ENCODE measurements at places on chromosomes 3 and 15.

GRCh38 chr3:172617976-172618375, 92.9 kb downstream of the NCEH1 start:
- DNase-seq, result no peak

DNA sequence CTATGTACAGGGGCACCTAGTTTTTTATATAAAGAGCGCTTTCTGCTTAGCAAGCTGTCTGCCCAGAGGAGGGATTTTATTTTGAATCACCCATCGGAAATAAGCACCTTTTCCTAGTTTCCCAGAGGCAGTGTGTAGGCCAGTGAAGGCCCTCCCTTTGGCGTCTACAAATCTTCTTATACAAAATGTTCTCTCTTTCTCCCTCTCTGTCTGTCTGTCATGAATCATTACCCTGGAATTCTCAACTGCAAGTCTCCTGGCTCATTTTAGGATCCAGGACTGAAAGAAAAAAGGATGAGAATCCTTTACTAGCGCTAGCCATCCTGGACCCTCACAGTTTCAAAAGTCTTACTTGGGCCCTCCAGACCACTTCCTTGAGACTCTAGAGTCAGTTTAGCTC, 728.1 kb downstream of the OTOL1 start:
- no peak for DNase-seq

DNA sequence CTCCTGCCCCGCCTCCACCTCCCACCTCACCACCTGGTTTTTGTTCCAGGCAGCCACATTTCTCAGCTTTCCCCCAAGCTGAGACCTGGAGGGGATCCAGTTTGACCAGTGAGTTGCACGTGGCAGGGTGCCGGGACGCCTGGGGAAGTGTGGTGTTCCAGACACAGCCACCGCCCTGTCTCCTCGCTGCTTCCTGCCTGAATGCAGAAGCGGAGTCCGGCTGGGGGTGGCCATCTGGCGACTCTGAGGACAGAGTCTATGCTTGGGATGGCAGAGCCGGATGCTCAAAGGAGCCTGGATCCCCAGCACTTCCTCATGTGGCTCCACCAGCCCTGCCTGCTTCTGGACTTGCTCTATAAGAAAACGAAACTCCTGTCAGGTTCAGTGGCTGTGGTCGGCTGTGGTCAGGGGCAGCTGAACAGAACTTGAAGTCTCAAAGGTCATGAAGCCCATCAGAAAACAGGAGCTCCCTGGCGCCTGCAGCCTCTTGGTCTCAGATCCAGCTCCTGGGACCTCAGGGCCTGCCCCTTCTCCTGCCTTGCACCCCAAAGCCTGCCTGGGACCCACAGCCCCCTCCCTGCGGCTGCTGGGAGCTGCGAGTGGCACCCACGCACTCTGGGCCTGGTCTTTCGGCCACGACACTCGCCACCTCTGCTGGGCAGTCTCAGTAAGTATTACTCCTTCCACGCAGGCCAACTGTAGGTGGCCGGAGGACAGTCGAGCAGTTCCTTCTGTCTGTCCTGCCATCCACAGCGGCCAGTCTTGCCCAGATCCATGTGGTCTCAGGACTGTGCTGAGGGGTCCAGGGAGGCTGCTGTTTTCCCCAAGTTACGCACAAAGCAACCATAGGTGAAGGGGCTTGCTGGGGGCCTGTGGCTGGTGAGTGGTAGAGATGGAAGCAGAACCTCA, 112.8 kb upstream of the MEF2A start:
- DNase-seq, result peak; percentile 50

- no peak for DNase-seq
These were observed 154.4 kb downstream of the EBLN2 start for GRCh38 chr3:73215901-73216300.

- no peak for DNase-seq
These were observed at the start of gene P2RY12 for GRCh38 chr3:151384741-151385174. Gene P2RY12 (minus strand): TSS chr3:151384753. CDS start chr3:151338845, 45,908 bp downstream.

DNA sequence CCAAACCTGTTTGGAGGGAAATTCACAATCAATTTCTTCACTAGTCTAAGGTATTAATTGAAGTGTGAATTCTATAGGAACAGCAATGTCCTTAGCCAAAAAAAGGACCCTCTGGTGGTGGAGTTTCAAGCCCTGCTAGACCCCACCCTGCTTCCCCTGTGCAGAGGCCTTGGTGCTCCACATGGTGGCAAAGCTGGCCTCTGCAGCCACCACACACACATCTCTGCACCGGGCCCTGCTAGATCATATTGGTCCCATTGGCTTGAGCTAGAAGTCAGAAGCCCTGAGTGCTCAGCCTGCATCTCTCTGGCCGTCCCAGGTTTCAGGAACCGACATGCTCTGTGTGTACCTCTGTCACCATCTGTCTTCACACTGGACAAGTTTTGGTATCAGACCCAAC, 220.9 kb upstream of the TRIM42 start:
- no peak for DNase-seq

GRCh38 chr3:120682095-120682681, at the start of gene HGD:
Gene HGD (minus strand): TSS chr3:120682239. CDS start chr3:120682111, 128 bp downstream.
- no peak for DNase-seq

DNA sequence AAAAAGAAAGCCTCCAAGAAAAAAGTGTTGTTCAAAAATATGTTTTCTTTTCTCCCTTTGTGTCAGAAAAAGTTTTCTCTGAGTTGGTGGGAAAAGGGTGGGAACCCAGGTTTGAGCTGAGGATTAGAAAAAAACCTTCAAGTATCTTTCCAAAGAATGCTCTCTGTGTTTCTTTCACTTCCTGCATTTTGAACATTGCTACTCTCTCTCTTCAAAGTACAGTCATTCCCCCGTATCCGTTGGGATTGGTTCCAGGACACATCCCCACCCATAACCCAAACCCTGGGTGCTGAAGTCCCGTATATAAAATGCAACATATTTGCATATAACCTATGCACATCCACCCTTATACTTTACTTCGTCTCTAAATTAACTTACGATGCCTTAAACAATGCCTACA, 139.6 kb downstream of the TMCO5A start:
- DNase-seq, result no peak

GRCh38 chr3:124101643-124102042, 109.7 kb upstream of the ROPN1 start:
- no peak for DNase-seq

DNA sequence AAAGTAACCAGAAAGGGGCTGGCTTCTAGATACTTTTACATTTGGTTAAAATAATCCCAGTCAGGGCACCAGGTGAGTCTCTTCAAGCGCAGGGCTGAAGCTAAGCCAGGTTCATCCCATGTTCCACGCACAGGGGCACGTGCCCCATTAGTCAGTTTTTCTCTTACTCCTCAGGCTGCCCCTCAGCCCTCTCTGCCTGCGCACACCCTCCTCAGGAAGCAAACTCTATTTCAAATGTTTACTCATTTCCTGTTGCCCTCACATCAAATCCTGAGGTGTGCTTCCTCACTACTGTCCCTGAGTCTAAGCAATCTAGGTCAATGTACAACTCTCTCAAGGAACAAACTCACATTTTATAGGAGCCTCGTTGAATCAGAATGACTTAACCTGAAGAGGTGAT, 48.5 kb downstream of the THBS1 start:
- DNase-seq, result no peak

All from occipital lobe (tissue), 3 donors.